Motor neuron (in vitro differentiated cells): ENCODE measurements at places on chromosomes 11 and 22. TPM values are rescaled to one million over a fixed set of nuclear protein-coding genes. Genes with fewer than 3 reads are reported as not detected.

GRCh38 chr22:47011131-47011858 lies 248.8 kb downstream of the TBC1D22A start:
- no peak for ATAC-seq

Gene MMP8
- 0.10 and 0.32 TPM in 2 replicates for total RNA-seq

DNA sequence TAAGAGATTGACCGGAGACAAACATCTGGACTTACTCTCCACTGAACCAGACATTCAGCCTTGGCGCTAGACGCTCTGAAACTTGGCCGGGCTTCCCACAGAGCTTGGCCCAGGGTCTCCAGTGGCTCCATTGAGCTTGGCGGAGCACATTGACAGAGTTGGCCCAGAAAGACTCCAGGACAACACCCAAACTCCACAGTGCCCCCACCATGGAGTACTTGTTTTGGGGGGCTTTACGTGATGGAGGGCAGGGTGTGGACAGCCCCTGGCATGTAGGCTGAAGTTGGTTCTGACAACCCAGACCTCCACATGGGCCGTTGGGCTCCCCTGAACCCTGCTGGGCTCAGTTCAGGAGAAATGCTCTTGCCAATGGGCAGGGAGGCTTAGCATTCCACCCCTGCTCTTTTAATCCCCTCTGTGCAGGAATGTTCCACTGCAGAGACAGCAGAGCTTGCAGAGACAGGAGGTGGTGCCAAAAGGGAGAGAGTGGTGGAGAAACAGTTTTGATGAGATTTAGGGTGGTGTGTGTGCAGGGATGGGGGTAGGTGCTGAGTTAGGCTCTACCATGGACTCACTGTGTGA lies 102.4 kb upstream of the TIMP3 start:
- ATAC-seq, result no peak

- ATAC-seq, result no peak
These were observed 523.5 kb downstream of the TBC1D22A start for GRCh38 chr22:47285981-47286380.

GRCh38 chr11:70764356-70764905 lies 366.1 kb downstream of the CTTN start:
- no peak for ATAC-seq

- peak; percentile 73 for ATAC-seq
These were observed 12.1 kb upstream of the TMEM45B start for GRCh38 chr11:129803533-129803932.
